ENCODE measurements at places on chromosomes 5 and 9.
A peak's percentile ranks its signal among the peaks of the same experiment; 100 is the strongest.

DNA sequence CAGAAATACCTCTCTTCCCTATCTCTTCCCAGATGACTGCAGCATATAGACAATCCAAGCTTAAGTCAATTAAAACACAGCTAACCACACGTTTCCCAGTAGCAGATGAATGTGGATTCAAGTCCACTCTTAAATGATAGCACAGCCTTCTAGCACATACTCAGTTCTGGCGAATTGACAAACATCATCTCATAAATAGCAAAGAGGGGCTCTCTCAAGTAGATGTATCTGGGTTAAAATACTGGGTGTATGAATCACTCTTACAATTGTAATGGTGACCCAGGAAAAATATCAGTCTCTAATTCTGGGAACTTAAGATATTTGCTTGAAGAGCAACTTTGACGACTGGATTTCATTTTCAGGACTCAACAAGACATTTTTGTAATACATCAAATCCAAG is 67.0 kb upstream of the HAPLN1 start:
- DNase-seq = no peak

DNA sequence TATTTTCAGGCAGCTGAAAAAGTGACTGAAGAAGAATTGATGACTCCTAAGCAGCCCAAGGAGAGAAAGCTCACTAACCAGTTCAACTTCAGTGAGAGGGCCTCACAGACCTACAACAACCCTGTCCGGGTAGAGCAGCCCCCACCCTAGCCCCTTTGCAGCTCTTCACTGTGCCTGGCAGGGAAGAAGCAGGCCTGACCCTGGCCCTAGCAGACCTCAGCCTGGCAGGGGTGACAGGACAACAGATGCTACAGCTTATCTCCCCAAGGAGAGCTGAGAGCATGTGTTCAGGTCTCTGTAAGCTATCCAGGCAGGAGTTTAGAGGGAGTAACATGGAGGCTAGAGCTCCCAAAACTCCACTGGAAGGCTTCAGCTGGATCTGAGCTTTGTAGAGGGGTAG is 31.8 kb downstream of the DNAI1 start:
- no peak for DNase-seq

DNA sequence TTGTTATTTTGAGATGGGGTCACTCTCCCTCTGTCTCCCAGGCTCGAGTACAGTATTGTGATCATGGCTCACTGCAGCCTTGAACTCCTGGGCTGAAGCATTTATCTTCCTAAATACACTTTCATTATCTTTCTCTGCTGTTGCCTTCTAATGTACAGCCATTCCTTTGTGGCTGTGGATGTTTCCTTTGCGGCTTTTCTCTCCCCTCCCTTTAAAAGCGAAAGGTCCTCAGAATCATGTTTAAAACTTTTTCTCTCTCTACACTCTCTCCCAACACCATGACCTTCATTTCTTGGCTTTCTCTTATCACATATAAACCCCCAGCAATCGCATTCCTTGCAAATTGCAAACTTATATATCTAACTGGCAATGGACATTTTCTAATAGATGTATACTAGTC is 1.6 kb downstream of the IFNA2 start:
- DNase-seq = no peak

- peak; percentile 81 for DNase-seq
Observed at GRCh38 chr9:21789541-21790037, 12.8 kb upstream of the MTAP start.

DNA sequence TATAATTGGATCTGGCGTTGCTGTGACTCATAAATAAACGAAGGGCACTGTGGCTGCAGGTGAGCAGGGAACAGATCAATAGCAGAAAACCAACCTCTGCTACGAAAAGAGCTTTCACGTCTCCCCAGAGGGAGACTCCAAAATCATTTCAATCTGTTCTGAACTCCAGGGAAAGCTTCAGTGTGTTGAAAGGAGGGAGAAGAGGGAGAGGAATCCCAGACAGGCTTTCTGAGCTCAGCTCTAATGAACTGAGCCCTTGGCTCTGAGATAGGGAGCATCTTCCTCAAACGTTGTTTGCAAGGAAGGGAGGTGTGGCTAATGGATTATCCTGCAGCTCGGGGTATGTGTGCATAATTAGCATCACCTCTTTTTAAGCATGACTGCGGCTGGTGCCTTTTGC is 288.0 kb upstream of the IRX4 start:
- DNase-seq = no peak

DNA sequence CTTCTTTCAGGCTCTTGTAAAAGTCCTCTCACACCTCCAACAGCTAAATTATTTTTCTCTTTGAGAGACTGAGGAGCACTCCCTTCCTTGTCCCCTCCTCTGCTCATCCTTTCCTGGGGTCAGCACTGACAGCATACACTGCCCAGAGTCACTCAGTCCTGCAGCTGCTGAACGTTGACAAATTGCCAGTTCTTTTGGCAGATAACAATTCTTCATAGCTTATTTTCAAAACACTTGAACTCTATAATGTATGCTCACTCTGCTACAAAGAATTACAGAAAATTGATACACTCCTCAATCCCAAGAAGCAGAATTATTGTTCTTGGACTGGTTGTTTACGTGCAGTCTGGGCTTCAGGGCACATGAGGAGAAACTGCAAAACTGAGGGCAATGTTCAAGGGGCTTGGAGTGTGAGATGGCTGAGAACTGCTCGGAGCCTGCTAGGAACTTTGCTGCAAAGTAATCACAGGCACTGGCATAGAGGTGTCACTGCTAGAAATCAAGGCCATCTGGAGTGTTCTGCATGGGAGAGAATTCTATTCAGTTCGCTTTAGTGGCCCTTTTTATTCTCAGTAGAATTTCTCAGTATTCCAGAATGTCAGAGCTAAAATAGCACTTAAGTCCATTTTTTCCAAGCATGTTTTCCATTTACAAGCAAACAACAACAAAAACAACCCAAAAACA is 96.4 kb upstream of the SPOCK1 start:
- no peak for DNase-seq

- DNase-seq = no peak
Observed at GRCh38 chr5:107817951-107818350, 147.2 kb upstream of the EFNA5 start.

GRCh38 chr9:5869315-5870019 is 21.2 kb upstream of the MLANA start:
- no peak for DNase-seq

DNA sequence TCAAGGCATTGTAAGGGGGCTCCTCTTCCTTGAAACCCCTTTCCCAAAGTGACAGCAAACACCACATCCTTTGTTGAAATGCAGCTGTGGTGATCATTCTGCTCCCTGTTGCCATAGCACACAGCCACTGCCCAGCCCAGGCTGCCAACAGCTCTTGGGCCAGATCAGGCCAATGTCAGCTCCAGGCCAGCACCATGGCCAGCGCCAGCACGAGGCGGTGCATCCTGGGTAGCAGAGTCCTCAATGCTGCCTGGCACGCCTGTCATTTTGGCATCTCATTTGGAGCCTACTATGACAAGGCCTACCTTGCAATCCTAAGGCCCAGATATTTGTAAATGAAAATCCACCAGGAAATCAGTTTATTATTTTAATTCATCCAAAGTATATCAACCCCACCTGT is 390.6 kb downstream of the DNAH5 start:
- no peak for DNase-seq

DNA sequence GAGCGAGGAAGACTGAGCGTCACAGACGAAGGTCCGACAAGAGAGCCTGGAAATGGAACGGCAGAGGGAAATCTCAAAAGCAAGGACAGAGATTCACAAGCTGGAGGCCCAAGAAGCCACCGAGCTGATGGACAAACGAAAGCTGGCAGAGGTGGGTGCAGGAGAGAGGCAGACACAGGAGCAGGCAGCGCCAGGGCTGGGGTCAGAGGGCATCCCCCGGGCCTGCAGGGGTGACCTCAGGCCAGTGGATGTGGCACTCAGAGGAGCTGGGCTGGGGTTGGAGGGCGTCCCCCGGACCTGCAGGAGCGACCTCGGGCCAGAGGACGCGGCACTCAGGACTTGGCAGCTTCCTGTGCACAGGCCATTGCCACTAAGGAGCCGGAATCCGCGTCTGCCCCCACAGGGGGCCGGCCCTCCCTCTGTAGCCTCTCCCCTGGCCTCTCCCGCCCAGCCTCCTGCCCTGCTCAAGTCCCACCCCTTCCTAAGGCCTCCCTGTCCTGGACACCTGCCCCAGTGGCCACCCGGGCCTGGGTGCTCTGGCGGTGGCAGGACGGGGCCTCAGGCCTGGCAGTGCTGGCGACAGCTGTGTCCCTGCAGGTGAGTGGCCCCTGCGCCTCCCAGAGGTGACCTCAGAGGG is 40.4 kb downstream of the EXD3 start:
- DNase-seq = no peak

DNA sequence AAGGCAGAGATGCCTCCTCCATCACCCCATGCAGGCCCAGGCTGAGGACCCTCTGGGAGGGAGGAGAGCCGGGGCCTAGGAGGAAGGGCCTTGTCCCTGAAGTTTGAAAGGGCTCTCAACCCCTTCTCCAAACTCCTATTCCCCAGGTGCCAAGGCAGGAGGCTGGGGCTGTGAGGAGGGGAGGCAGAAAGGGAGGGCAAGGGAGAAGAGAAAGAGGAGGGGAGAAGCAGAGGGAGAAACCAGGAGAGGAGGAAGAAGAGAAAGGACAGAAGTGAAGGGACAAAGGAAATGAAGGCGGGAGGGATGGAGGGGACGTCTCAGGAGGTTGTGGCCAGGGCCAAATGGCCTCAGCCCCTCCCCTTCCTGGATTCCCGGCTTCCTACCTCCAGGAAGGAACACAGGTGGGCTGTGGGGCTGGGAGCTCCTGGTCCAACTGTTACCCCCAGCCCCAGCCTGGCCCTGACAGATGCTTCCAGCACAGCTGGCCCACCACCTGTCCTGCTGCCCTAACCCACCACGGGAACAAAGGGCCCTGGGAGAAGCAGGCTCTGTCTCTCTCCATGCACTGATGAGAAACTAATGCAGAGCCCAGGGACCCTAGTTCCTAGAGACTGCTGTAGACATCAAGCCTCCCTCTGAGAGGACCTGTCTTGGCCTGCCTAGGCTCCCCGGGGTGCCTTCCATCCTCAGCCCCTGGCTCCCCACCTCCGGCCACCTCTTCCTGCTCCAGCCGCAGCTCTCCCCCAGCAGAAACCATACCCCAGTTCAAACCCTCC is 3.5 kb downstream of the DBN1 start:
- no peak for DNase-seq

GRCh38 chr9:98378794-98379193 is 123.3 kb upstream of the TBC1D2 start:
- DNase-seq = no peak

GRCh38 chr5:155389498-155389897 is 375.9 kb downstream of the KIF4B start:
- DNase-seq = no peak

DNA sequence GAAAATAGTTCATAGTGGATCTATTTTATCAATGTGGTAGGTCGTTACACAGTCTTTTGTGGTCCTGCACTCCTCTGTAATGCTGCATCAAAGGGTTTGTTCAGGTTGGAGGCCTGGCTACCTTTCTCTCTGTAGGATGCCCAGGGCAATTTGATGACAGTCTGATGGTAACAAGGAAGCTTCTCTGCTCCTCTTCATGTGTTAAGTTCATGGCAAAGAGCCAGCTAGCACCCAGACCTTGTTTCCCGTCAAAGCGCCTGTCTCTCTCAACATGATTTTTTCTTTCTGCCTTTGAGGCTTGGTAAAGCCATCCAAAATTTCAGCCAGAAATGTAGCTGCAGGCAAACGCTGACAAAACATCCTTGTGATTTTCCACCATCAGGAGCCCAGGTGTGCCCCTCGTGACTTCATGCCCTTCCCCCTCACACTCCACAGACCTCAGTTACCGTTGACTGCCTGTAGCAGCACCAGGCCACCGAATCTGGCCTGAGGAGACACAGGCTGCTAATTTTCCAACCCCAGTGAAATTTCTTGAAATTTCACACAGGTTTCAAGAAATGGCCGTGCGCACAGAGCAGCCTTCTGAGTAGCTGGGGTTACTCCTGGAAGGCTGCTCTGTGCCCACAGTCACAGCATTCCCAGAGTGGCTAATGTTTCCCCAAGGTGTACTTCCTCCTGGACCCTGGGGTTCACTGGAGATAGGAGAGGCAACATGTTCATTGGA is 292.7 kb downstream of the CWC27 start:
- no peak for DNase-seq

Data from midbrain (tissue), 1 donor.